ENCODE measurements at places on chromosomes 5 and 9.

GRCh38 chr9:18907927-18908625 is 124.9 kb downstream of the SAXO1 start:
- DNase-seq: no peak

DNA sequence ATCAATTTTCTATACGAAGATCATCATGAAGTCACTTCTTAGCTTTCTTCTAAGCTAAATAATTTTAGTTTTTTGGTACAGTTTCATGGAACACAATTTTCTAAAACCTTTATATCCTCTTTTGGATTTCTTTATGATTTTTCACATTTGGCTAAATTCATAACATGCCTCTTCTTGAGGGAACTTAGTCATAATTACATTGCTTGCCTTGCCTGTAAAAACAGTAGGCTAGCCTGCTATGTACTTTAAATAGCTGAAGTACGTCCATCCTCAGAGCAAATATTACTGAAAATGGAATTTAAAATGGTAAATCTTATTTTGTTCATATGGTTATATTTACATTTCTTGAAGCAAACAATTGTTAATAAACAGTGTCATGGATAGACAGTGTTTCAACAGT is 225.0 kb downstream of the VPS13A start:
- DNase-seq: no peak

DNA sequence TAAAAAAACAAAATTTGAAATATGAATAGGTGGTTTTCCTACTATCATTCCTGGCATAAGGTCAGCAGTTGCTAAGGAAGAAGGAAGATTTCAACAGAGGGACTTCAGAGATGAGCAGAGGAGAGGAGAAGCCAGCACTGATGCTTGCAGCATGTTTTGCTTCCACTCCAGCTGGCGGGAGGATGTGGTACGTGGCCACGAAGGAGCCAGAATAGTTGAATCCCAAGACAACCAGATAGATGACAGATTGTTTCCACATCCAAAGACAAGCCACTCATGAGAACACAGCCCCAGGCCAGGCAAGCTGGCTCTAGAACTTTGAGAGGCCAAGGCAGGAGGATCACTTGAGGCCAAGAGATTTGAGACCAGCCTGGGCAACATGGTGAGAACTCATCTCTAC is 15.1 kb downstream of the TIMD4 start:
- no peak for DNase-seq

GRCh38 chr9:69452110-69452782 is 127.2 kb downstream of the ENTREP1 start:
- DNase-seq: no peak

DNA sequence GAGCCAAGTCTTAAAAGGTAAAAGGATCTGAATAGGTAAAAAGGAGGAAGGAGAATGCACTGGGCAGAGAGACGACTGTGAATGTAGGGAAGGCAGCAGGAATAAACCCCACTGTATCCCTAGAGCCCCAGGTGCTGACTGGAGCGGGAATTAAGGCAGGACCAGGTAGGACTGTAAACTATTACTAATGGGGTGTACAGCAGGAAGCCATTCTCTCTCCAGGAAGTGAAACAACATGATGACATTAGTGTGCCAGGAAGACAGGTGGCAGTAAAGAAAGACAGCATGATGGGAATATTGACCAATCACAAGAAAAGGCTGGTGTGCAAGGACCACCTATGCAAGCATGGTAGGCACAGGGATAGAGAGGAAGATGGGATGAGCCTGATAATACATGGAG is 433.0 kb downstream of the DNAH5 start:
- no peak for DNase-seq

- DNase-seq: no peak
These were observed 518.2 kb downstream of the TLR4 start for GRCh38 chr9:118222375-118222774.

GRCh38 chr9:15239816-15240215 is 67.2 kb downstream of the TTC39B start:
- no peak for DNase-seq

DNA sequence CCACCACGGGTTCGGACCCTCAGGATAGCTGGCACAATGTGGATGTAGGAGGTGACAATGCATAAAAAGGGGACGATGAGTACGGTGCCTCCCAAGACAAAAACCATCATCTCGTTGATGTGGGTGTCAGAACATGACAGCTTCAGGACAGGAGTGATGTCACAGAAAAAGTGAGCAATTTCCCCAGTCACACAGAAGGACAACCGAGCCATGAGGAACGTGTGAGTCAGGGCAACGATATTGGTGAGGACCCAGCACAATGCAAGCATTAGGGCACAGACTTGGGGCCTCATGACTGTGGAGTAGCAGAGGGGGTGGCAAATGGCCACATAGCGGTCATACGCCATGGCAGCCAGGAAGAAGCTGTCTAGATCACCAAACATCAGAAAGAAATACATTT is 491 bp downstream of the OR1N1 start:
- DNase-seq: no peak

GRCh38 chr5:160655717-160656116 is 196.3 kb downstream of the ATP10B start:
- no peak for DNase-seq

DNA sequence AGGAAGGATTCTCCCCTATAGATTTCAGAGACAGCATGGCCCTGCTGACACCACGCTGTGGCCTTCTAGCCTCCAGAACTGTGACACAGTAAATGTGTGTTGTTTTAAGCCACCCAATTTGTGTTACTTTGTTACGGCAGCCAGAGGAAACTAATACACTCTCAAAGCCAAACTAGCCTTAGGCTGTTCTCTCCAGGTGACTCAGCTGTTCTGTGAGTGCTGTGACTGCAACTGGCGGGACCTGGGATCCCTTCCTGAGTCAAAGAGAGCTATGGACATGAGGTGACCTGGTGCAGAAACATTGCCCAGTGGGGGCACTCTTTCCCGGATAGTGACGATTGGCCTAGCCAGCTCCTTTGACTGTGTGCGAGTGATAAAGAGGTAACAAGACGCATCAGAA is 14.0 kb upstream of the MLANA start:
- no peak for DNase-seq

DNA sequence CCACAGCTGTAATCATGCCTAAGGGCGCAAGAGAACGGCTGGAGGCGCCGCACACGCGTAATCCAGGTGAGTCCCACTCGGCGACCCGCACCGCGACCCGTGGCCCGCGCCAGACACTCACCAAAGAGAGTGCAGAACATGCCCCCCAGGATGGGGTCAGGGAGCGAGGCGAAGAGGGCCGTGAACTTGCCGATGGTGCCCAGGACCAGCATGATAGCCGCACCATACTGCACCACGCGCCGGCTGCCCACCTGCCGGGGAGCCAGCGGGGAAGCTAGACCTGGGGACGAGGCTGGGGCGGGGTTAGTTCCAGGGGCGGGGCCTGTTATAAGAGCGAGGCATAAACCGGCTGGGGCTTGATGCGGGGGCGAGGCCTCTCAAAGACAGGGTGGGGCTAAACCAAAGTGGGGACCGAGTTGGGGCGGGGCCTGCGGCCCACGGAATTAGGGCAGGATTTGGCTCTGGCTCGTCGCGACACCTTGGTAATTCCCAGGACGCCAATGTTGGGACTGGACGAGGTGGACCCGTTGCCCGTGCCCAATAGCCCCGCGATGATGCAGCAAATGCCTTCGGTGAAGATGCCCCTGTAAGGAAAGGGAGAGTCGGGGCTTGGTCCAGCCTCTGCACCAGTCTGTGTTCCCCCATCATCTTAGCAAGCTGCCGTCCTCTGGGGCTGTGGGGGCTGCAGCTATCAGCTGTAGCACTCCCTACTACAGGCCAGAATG is 4.8 kb downstream of the SLC23A1 start:
- no peak for DNase-seq

DNA sequence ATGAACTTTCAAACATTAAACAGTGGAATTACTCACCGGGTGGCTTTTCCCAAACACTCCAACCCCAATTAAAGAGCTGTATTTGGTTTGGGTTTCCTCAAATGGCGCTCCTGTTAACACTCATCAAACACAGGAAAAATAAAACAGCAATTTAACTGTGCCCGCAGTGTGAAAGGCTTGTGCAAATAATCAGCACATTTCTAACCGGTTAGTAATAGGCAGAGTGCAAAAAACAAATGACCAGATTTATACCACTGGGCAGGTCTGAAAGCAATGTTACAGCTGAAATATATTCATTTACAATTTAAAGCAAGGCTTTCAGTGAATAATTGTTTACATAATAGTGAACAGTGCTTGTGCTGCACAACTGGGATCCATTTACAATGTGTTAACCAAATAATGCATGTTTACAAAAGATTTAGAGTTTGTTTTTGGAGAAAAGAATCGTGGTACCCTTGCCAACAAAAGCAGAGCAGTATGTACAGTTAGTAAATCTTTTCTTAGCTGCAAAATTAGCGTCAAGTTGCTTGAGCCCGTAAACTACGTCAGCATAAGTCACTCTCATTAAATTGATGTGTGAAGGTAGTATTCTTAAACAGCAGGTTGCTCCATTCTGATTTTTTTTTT is 662.9 kb upstream of the ZNF608 start:
- no peak for DNase-seq

GRCh38 chr5:65172486-65173129 is 309.1 kb downstream of the ADAMTS6 start:
- DNase-seq: no peak

DNA sequence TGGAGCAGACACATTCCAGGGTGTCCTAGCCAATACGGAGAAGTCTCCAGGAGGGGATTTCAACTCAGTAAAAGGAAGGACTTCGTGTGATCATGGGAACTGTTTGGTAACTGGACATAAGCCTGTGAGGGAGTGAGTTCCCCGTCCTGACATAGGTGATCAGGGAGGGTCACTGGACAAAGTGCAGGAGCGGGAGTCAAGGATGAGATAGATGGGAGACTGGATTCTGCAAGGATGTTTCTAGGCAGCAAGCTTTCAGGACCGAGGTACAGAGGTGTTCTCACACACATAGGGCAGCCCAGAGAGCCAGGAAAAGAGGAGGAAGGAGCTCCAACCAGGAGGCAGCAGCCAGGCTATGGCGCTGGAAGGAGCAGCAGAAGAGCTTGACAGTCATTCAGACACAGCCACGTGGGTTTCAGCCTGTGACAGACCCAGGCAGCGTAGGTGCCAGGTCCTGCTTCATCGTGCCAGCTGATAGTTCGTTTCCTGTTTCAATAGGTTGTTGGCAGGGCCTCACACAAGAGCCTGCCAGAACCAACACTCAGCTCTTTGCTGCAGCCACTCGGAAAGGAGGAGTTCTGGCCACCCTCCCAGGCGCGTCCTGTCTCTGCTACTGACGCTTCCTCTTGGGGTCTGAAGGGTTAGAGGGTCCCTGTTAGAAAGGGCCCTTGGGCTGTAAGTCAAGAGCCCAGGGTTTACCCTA is 84.1 kb downstream of the AMBP start:
- no peak for DNase-seq

GRCh38 chr9:114081441-114082016 is 3.4 kb upstream of the AMBP start:
- no peak for DNase-seq

- no peak for DNase-seq
These were observed 742 bp upstream of the LECT2 start for GRCh38 chr5:135955525-135955924.

GRCh38 chr5:61638476-61638875 is 306.4 kb downstream of the ZSWIM6 start:
- no peak for DNase-seq

DNA sequence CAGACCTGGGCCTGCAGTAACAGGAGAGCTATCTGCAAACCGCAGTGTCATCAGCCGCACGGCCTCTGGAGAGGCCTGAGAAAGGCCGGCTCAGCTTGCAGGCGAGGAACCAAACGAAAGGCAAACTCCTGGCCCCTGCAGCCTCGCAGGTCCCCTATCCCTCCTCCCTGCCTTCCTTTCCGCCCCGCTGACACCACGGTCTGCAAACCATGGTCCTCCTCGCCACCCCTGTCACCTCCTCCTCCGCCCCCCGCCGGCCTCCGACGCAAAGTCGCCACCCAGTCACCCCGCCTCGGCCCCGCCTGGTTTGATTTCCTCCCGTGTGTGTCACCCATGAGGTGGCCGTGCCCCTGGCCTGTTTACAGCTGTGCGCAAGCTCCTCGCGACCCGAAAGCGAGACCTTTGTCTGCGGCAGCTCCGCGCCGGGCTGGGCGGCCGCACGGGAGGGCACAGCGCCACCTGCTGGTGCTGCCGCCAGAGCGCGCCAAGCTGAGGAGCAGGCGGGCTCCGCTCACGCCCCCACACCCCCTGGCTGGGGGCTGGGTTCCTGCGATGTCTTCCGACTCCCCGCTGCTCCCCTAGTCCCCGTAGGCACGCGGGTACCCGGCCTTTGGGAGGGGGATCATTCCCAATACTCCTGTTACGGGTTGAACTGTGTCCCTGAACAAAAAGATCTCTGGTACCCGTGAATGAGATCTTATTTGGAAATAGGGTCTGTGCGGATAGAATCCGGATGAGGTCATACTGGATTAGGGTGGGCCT is 19.4 kb downstream of the GBGT1 start:
- peak; percentile 98 for DNase-seq

DNA sequence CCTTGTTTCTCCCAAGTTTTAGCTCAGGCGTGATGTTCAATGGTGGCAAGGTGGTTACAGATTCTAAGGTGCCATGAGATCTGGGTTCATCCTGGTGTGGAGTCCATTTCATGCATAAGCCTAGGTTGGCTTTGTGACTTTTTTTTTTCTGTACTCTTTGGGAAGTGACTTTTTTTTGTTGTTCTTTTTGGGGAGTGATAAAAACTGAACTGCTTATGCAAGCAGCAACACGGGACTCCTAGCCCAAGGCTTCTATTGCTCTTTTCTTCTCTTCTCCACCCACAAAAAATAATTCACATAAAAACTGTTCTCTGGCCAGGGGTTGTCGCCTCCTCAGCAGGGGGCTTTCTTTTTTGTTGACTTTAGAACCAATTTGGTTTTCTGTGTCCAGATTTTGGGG is 15.4 kb downstream of the STC2 start:
- DNase-seq: no peak

GRCh38 chr9:135790850-135791249 is 88.9 kb downstream of the KCNT1 start:
- no peak for DNase-seq

DNA sequence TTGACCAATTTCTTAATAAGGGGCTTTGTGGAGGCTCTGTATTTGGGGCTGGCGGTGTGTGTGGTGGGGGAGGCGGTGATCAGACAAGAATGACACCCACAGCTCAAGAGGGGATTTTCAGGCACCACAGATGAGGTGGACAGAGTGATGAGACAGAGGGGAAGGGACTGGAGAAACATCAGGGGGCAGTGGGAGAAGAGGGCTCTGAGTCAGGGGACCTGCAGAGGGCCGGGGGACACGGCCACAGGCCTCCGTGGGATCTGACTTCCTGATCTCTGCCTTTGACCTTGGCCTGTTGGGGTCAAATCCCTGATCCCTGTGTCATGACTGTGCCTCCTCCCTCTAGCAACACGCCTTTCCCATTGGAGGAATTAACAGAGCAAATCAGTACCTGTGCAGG is 197.7 kb downstream of the C9orf50 start:
- DNase-seq: no peak

- DNase-seq: no peak
These were observed 50.3 kb upstream of the AFAP1L1 start for GRCh38 chr5:149221326-149221725.

GRCh38 chr5:39262981-39263380 is 43.6 kb upstream of the FYB1 start:
- DNase-seq: no peak

- DNase-seq: no peak
These were observed 310.5 kb upstream of the TRPM3 start for GRCh38 chr9:71431931-71432330.

- DNase-seq: no peak
These were observed 3.5 kb upstream of the TNIP1 start for GRCh38 chr5:151084363-151084762.

GRCh38 chr5:52837591-52838001 is 49.9 kb downstream of the ITGA1 start:
- no peak for DNase-seq

GRCh38 chr5:53323943-53324642 is 156.3 kb upstream of the FST start:
- no peak for DNase-seq

Measured in HuH-7 (cell line).